Activated CD4-positive, alpha-beta T cell treated with anti-CD3 and anti-CD28 coated beads, Interleukin-2, Interleukin-4, amounts not matched to agents 100 ng/mL and 50 ng/mL, durations not matched to agents 16 hours and 8 hours (primary cell): ENCODE measurements at places on chromosomes 2 and 18.

DNA sequence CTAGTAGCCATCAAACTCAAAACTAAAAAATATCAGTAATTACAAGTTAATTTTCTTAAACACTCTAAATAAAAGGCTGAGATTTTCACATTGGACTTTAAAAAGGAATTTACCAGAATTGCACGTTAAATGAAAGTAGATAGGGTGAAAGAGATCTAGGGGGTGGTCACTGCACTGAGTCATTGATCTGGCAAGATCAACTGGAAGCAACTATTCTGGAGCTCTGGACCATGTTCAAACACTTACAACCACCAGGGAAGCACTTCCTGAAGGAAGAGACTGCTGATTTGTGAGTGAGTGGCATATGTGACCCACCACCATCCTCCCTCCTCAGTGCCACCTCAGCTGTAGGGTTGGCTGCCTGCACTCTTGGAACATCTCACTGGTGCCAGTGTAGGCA lies 111.8 kb downstream of the UGGT1 start:
- no peak for DNase-seq

GRCh38 chr2:184847331-184847730 lies 249.0 kb downstream of the ZNF804A start:
- DNase-seq = no peak

DNA sequence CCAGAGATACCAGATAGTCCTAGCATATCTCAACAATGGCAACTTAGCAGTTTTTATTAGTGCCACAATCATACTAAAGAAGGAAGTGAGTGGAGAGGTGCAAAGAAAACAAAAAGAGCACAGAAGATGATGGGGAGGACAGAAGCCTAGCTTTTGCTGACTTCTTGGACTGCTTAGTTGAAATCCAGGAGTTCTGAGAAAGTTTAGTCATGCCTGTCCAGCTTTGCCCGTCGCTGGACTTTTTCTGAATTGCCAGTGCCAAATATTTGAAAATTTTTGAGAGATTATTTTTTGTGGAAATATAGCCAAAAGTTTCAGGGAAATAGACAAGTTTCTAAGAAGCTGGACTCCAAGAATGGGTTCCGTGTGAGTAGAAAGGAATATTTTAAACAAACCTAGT lies 558.7 kb upstream of the TNP1 start:
- DNase-seq = no peak

DNA sequence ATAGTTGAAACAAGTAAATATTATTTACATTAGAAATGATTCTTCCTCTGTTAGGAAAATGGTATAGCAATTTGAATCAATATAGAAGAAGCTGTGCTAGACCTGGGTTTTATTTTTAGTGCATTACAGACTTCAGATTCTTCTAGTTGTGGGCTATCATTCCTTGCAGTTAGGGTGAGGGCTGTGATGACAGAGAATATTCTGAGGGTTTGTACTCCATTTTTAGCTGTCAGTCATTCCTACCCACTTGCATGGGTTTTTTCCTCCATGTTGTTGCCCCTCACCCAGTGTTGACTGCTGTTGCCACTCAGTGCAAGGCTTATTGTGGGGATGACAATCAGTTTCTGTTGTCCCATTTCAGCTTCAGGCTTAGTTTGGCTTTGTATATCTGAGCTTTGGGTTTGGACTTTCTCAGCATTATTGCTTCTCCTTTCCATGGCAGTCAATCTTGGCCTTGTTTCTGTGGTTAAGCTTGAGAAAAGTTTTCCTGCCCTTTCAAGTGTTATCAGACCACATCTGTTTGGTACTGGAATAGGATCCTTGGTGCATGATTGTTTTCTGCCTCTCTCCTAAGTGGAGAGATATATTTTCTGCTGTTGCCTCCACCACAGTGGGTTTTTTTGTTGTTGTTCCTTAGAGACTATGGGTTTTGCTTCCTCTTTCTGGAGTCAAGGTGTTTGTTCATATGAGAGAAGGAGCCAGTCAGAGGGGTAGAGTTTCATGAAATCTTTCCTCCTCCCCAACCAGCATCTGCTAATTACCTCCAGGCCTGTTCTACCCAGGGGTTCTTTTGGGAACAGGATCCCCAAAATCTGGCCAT lies 312.7 kb upstream of the CWC22 start:
- no peak for DNase-seq

DNA sequence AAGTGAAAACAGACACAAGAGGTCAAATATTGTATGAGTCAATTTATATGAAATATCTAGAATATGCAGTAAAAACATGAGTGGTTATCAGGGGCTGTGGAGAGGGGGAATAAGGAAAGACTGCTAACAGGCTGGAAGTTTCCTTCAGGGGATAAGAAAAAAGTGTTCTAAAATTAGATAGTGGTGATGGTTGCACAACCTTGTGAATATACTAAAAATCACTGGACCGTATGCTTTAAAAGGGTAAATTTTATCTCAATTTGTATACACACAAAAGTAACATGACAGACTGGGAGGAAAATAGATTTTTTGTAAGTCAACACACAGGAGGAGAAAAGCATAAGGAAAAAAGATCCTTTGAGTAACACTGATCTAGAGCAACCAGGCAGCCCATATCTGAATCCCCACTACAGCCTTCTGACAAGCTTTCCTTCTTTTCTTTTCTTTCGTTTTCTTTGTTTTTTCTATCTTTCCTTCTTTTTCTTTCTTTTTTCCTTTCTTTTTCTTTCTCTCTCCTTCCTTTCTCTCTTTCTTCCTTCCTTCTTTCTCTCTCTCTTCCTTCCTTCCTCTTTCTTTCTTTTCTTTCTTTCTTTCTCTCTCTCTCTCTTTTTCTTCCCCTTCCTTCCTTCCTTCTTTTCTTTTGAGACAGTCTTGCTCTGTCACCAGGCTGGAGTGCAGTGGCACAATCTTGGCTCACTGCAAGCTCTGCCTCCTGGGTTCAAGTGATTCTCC lies 95.4 kb downstream of the AAK1 start:
- no peak for DNase-seq

- DNase-seq = no peak
These were observed 11.6 kb downstream of the TRAF3IP1 start for GRCh38 chr2:238331916-238332315.
